Cerebellar cortex (tissue), 1 donor: ENCODE measurements at places on chromosomes 7 and 10.
A peak's percentile ranks its signal among the peaks of the same experiment; 100 is the strongest.

GRCh38 chr10:7314170-7314569 is 96.7 kb downstream of the SFMBT2 start:
- no peak for DNase-seq

DNA sequence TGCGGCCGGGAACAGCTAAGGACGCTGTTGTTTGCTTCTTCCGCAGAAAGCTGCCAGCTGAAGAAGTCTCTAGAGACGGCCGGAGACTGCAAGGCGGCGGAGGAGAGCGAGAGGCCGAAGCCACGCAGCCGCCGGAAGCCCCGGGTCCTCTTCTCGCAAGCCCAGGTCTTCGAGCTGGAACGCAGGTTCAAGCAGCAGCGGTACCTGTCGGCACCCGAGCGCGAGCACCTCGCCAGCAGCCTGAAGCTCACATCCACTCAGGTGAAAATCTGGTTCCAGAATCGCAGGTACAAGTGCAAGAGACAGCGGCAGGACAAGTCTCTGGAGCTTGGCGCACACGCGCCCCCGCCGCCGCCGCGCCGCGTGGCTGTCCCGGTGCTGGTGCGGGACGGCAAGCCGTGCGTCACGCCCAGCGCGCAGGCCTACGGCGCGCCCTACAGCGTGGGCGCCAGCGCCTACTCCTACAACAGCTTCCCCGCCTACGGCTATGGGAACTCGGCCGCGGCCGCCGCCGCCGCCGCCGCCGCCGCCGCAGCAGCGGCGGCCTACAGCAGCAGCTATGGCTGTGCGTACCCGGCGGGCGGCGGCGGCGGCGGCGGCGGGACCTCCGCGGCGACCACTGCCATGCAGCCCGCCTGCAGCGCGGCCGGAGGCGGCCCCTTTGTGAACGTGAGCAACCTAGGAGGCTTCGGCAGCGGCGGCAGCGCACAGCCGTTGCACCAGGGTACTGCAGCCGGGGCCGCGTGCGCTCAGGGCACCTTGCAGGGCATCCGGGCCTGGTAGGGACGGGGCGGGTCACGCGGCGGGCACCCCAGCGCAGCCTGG is 2.4 kb downstream of the NKX2-3 start:
- DNase-seq, result no peak

- peak; percentile 48 for DNase-seq
These were observed 46.2 kb downstream of the FAM53B start for GRCh38 chr10:124697837-124698544.

DNA sequence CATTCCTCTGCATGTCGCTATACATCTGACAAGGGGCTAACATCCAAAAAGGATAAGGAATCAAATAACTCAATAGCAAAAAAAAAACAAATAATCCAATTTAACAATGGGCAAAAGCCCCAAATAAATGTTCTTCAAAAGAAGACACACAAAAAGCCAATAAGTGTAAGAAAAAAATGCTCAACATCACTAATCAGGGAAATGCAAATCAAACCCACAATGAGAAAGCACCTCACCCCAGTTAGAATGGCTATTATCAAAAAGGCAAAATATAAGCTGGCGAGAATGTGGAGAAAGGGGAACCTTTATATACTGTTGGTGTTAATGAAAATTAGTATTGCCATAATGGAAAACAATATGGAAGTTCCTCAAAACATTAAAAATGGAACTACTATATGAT is 14.3 kb downstream of the ARHGAP12 start:
- DNase-seq, result no peak

DNA sequence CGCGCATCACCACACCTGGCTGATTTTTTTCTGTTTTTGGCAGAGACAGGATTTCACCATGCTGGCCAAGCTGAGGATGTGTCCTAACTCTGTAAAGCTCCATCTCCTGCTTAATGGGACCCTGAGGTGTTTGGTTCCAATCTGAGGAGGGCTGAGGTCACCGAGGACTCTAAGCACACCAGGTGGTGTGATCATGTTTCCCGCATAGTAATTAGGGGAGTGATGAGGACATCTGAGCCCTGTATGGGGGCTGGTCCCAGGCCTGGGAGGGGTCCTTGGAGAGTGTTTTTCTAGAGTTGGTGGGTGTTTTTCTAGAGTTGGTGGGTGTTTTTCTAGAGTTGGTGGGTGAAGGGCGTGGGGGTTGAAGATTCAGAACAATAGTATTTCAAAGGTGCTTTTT is 3.0 kb upstream of the ABHD11 start:
- DNase-seq, result no peak

- no peak for DNase-seq
These were observed 37.0 kb upstream of the PDCD4 start for GRCh38 chr10:110834629-110835301.
